LNCaP clone FGC (cell line): ENCODE measurements at places on chromosomes 7 and 10.

DNA sequence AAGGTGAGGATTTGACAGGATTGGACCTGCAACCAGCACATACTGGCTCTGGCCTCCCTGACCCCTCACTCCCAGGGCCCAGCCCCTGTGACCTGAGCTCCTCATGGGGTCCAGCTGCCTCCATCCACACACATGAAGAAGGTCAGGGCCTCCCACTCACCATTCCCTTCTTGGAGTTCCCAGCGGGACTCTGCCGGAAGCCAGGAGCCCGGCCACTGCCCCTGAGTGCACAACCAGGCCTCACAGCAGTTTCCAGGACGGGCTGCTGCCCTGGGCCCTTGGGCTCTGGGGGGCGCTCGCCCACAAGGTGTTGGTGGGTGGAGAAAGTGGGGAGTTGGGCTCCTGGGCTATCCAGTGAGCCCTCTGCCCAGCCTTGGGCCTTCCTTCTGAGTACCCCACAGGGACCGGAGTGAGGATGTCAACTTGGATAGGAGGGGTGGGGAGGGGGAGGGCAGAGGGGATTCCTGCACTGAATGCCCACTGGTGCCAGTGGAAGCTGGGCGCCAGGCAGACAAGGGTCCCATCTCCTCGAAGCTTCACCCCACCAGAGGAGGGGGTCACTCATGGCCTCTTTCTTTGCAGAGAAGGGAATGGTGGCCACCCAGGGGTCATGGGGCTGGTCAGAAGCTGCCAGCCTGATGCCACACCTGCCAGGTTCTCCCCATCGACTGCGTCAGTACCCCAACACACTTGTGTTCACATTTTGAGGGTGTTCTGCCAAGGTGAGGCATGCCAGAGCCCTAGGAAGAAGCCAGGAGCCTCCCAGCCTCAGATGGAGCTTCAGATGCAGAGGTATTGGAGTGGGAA lies 115.3 kb downstream of the PTPN20 start:
- DNase-seq, result no peak

GRCh38 chr10:30014511-30014910 lies 44.9 kb downstream of the JCAD start:
- DNase-seq, result no peak

- no peak for DNase-seq
These were observed 16.4 kb downstream of the ITGA8 start for GRCh38 chr10:15703151-15703880.

DNA sequence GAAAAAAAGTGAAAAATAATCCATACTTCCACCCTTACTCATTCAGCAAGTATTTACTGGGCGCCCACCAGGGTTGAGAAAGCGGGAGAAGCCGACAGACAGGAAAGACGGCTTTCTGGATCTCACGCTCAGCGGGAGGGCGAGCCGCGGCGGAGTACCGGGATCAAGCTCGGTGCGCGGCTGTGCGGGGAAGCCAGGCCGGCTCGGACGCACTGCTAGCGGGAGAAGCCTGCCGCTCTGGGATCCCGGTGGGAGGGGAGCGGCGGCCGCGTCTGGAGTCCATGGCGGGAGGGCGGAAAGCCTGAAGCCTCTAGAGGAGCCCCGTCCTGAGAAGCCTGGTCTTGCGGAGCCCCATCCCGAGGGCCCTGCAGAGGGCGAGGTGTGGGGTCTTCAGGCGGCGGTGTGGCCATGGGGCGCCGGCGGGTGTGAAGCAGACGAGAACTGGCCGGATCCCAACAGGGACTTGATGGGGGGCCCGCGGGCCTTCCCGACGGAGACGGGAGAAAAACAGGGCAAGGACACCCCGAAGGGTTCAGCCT lies 82.9 kb downstream of the VIPR2 start:
- no peak for DNase-seq

DNA sequence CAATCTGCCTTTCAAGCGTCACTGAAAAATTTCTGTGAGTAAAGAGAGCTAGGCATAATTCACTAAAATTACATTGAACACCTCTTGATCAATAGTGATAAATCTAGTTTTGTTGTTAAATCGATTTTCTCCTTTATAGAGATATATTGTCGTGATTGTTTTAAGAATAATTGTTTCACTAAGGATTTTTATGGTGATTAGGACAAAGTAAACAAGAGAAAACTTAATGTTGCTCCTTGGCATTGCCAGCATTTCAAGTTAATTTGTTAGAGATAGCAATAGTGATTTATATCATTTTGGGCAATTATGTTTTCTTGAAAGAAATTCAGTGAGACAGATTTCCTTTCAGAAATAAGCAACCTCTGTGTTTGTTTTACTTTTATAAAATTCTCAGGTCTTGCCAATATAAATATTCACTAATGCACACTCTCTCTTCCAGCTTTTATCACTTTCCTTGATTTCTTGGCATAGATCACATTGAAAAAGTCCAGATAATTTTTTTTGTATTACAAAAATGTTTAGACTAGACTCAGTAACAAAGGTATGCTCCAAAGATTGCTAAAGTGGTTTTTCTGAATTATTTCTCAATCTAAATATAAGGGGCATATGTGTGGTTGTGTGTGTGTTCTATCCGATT lies 538.7 kb downstream of the TFEC start:
- DNase-seq, result no peak

- no peak for DNase-seq
These were observed 161.8 kb upstream of the MTPN start for GRCh38 chr7:136138991-136139390.

GRCh38 chr7:50056131-50056530 lies 36.9 kb downstream of the ZPBP start:
- DNase-seq, result no peak

DNA sequence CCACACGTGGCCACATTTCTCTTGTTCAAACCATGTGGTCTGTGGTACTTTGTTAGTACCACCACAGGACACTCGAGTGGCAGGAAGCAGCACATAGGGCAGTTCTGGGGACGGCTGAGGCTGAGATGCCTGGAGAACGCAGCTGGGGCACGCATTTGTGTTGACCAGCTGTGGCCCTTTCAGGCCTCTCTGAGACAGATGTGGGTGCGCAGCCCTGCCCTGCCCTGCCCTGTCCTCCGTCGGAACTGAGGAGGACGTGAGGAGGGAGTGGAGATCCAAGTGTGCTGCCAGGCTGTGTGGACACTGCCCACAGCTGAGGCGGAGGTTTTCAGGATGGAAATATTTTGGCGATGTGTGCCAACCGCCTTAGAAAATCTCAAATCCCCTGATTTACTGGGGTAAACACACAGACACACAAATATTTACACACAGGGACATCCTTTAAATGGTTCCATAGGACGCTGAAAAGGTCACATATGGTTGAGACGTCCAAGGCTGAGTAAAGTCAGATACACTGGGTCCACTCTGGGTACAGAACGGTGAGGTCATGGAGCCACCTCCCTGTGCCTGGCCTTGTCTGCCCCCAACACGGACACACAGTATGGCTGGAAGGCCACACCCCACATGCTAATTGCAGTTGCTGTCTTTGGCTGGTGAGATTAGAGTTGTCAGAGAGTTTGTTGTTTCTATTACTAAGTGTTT lies 14.8 kb downstream of the BHLHA15 start:
- DNase-seq, result peak; percentile 82

DNA sequence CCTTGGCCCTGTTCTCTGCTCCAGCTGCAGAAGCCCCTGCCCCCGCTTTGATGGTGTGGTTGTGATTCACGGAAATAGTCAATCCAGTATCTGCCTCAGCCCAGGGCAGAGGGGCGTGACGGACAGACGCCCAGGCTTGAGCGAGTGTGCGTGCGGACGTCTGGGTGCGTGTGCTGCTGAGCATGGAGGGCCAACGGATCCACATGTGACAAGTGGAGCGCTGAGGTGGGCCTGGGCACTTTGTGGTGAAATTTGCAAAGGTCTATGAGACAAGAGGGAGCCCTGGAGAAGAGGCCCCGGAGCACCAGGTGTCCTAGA lies 94.4 kb downstream of the WDR37 start:
- no peak for DNase-seq

GRCh38 chr10:86795353-86795752 lies 38.9 kb downstream of the BMPR1A start:
- no peak for DNase-seq

- DNase-seq, result no peak
These were observed 155.7 kb downstream of the JAZF1 start for GRCh38 chr7:28024786-28025334.

DNA sequence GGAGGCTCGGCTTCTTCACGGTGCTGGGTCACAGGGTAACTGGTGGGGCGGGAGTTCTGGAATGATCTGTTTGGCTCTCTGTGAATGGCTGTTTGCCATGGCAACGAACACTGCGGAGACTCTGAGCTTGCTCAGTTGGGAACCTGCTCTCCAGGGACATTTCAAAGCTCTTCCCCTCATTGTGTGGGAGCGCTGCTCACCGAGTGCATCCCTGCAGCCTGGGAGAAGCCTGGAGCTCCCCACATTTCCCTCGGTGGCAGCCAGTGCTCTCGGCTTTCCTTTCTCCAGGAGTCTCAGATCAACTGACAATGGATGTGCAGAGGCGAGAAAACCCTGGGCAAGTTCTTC lies 57.6 kb upstream of the CACUL1 start:
- no peak for DNase-seq

GRCh38 chr10:122461729-122462532 lies 578 bp downstream of the HTRA1 start:
- no peak for DNase-seq

DNA sequence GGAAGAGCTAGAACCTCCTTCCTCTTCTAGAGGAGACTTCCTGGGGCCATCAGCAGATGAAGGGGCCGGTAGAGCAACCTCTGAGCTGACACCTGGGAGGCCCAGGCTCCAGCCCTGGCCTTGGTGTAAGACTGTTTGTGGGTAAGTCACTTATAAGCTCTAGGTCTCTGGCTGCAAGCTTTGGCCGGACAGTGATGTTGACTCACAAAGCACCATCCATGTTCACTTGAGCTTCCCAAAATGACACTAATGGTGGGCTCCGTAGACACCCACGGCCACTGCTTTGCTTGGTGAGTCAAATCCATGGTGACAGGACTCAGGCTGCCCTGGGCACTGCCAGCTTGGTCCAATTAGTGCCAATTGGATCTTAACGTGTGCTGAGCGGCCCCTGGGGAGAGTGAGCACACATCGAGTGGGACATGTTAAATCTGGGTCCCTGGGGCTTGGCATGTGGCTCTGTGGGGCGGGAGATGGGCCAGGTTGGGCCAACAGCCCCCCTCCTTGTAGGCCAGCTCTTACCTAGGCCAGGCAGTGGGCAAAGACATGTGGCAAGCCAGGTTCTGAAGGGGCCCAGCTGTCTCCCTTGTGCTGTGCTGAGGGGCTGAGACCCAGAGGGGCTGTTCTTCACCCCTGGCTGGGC lies 16.7 kb downstream of the NEURL1 start:
- DNase-seq, result no peak

- no peak for DNase-seq
These were observed 279.7 kb downstream of the USP6NL start for GRCh38 chr10:11331726-11332125.

- no peak for DNase-seq
These were observed 63.7 kb downstream of the ARHGAP12 start for GRCh38 chr10:31864834-31865518.

- DNase-seq, result no peak
These were observed 4.6 kb downstream of the C7orf25 start for GRCh38 chr7:42907316-42907715.

DNA sequence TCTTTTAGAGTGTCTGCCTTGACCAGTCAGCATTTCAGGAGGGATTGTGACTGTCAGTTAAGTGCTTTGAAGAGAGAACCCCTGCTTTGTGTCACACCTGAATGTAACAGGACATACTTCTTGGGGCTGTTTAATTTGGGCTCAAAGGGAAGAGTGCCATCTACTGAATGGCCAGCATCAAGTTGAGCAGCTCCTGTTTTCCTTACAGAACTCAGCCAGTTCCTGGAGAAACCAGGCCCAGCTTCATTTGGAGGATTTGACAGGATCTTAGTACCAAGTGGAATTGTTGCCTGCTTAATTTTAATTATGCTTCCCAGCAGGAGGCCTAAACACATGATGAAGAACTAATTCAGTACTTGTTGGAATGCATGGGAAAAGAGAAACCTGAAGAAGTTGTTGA lies 8.3 kb downstream of the ADD3 start:
- DNase-seq, result no peak

DNA sequence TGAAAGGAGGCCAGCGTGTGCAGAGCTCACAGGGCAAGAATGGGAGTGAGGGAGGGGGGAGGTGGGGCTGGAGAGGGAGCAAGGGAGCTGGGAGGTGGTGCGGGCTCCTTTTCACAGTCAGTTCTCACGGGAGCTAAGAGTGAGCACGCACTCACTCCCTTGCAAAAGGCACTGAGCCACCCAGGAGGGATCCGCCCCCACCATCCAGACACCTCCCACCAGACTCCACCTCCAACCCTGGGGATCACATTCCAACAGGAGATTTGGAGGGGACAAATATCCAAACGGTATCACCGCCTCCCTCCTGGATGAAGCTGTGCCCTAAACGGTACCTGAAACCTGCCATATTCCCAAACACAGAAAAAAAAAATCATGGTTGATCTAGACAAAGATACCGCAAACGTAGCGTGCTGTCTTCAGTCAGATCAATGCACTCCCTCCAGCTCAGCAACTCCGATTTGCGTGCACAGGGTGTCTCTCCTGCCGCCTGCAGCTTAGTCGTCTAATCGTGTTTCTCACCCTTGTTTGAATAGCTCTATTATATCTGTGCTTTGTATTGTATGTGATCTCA lies 20.3 kb upstream of the PRKAG2 start:
- no peak for DNase-seq

GRCh38 chr7:120400806-120401455 lies 128.0 kb downstream of the KCND2 start:
- DNase-seq, result no peak

GRCh38 chr7:156604311-156604710 lies 36.3 kb upstream of the RNF32 start:
- DNase-seq, result no peak

- DNase-seq, result peak; percentile 13
These were observed 43.9 kb upstream of the EEPD1 start for GRCh38 chr7:36109013-36109627.

DNA sequence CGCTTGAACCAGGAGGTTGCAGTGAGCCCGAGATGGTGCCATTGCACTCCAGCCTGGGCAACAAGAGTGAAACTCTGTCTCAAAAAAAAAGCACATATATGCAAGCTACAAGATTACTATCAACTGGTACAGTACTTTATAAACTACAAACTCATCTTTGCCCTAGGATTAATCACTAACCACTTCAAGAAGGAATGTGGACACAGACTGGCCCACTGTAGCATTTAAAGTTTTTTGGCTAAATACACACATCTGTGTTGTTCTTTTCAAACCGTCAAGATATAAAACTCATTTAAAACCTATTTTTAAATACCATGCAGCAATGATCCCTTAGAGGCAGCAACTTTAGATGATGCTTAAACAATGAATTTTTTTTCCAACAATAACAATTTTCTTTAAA lies 205.4 kb downstream of the IMMP2L start:
- no peak for DNase-seq

DNA sequence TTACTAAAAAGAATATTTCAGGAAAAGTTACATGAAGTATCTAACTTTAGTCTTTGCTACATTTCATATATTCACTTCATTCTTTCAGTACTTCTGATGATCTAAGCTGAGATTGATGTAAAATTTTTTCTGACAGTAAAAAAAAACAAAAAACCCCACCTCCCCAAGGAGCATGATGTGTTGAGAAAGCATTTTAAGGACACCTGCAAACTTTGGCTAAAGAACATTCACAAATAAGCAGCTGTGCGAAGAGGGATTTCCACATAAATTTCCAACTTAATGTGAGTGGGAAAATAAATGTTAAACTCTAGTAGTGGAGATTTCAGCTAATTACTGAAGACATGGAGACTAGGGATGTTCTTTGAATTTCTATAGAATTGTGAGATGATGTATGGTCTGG lies 35.5 kb downstream of the DLD start:
- no peak for DNase-seq
